ENCODE measurements at places on chromosomes 16 and 17. TPM values are rescaled to one million over a fixed set of nuclear protein-coding genes. Genes with fewer than 3 reads are reported as not detected.

Gene SLC5A11
- 0.22 TPM for total RNA-seq

Gene SLFN14
- total RNA-seq = not detected

Gene MYH13
- not detected for total RNA-seq

Gene KRTAP1-1
- not detected for total RNA-seq

Gene KRTAP9-4
- total RNA-seq = not detected

Gene ABHD15
- total RNA-seq = 5.2 TPM

Gene ADGRG3
- total RNA-seq = not detected

Gene RAB26
- total RNA-seq = 1.1 TPM

GRCh38 chr17:36813957-36814563 is 123.2 kb upstream of the LHX1 start:
- H3K27me3 ChIP-seq = peaks cover 79% of the 10 kb centered on the region
- H3K4me1 ChIP-seq = peaks cover 24% of the 10 kb centered on the region
- no peak overlapping the region for H3K4me3 ChIP-seq
- no peak for DNase-seq
- H3K36me3 ChIP-seq = no peaks in the 10 kb centered on the region

- H3K27me3 ChIP-seq = no peaks in the 10 kb centered on the region
- H3K36me3 ChIP-seq = peaks cover 28% of the 10 kb centered on the region
- no peak overlapping the region for H3K4me3 ChIP-seq
- H3K4me1 ChIP-seq = no peaks in the 10 kb centered on the region
- H3K27ac ChIP-seq = no peak overlapping the region
Observed at GRCh38 chr17:59914274-59914854, 21.4 kb downstream of the RPS6KB1 start.

- H3K27me3 ChIP-seq = no peaks in the 10 kb centered on the region
- H3K4me1 ChIP-seq = no peaks in the 10 kb centered on the region
- H3K4me3 ChIP-seq = no peak overlapping the region
Observed at GRCh38 chr17:37240381-37240780, 135.4 kb upstream of the C17orf78 start.

- no peak overlapping the region for H3K4me3 ChIP-seq
- H3K36me3 ChIP-seq = no peaks in the 10 kb centered on the region
- peak overlapping the region; percentile 89 for H3K27ac ChIP-seq
- no peak for DNase-seq
Observed at GRCh38 chr17:72514891-72515290, 394.1 kb downstream of the SOX9 start.

DNA sequence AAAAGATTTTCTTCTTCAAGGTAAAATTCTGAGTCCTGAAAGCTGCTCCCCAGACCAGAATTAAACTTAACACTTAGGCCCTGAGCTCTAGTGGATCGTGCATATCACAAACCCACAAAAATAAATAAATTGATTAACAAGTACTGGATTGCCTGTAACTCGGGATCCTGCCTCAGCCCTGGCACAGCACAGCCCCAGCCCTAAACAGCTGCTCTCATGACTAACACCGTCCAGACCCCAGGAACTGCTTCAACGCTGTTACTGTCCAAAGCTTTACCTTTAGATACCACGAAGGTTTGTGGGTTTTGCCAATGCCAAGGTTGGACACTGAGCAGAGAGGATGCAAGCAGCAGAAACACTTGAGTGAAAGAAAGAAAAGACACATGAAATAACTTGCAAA is 172.5 kb downstream of the COPRS start:
- H3K27me3 ChIP-seq = peaks cover 11% of the 10 kb centered on the region
- DNase-seq = no peak
- H3K27ac ChIP-seq = no peak overlapping the region
- no peaks in the 10 kb centered on the region for H3K36me3 ChIP-seq

GRCh38 chr17:8991514-8992285 is 26.2 kb upstream of the PIK3R5 start:
- peaks cover 5% of the 10 kb centered on the region for H3K27me3 ChIP-seq
- no peaks in the 10 kb centered on the region for H3K36me3 ChIP-seq

DNA sequence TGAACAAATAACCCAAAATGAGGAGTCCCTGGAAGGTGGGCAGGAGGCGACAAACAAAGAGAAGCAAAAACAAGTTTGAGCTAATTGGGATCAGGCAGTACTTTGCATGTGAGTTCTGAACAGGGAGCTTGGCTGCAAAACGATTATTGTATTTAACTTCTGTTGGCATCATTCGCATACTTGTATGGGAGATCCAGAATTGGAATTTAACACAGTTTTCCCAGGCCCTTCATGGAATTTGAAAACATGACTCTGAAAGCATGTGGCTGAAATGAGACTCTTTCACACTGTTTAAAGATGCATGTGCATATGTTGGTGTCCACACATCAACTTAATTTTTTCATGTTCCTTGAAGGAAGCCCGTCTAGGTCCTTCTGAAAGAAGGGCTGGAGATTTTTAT is 674.3 kb downstream of the WWOX start:
- no peak for DNase-seq
- no peak overlapping the region for H3K27ac ChIP-seq
- H3K4me1 ChIP-seq = no peaks in the 10 kb centered on the region
- no peaks in the 10 kb centered on the region for H3K36me3 ChIP-seq
- H3K4me3 ChIP-seq = no peak overlapping the region

DNA sequence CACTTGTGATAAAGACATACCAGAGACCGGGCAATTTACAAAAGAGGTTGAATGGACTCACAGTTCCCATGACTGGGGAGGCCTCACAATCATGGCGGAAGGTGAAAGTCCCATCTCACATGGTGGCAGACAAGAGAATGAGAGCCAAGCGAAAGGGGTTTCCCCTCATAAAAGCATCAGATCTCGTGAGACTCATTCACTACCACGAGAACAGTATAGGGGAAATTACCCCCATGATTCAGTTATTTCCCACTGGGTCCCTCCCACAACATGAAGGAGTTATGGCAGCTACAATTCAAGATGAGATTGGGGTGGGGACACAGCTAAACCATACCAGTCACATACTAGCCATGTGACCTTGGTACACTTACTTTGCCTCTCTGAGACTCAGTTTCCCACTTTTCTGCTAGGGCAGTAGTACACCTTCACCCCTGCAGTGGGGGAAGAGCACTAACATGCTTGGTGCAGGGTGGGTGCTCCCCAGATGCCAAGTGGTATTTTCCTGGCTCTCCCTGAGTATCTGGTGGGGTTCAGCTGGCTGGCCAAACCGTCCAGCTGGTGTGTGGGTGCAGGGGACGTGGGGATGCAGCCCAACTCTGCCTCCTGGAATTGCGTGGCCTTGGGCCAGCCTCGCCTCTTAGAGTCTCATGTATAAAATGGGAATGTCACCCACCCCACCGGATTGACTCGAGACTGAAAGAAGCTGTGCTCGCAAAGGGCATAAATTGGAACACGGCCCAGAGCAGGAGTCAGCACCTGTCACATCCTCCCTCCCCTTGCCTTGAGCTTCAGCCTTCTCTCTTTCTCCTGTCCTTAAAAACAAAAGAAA is 364.1 kb downstream of the CPPED1 start:
- H3K4me3 ChIP-seq = no peak overlapping the region
- no peak for DNase-seq
- no peaks in the 10 kb centered on the region for H3K4me1 ChIP-seq
- H3K27ac ChIP-seq = no peak overlapping the region

- no peaks in the 10 kb centered on the region for H3K27me3 ChIP-seq
- no peak overlapping the region for H3K4me3 ChIP-seq
- H3K27ac ChIP-seq = peak overlapping the region; percentile 7
- peaks cover 4% of the 10 kb centered on the region for H3K36me3 ChIP-seq
- no peak for DNase-seq
Observed at GRCh38 chr17:16129441-16130205, 85.7 kb downstream of the NCOR1 start.

DNA sequence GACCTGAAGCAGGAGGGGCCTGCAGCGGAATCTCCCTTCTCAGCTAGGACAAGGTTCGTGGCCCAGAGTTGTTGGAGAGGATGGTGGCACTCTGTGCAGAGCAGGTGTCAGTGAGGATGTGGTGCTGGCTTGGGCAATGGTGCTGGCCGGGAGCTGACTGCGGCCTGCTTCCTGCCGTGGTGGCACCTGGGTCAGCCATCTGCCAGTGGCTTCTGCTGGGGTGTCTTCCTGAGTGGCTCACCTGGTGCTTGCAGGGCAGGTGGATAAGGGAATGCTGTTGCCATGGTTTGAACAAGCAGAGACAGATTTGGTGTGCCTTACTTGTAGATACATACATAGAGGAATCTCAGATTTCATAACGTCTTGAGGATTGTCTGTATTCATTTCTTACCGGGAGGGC is 69.6 kb downstream of the SEC14L1 start:
- peaks cover 44% of the 10 kb centered on the region for H3K36me3 ChIP-seq
- no peak for DNase-seq
- no peaks in the 10 kb centered on the region for H3K4me1 ChIP-seq

DNA sequence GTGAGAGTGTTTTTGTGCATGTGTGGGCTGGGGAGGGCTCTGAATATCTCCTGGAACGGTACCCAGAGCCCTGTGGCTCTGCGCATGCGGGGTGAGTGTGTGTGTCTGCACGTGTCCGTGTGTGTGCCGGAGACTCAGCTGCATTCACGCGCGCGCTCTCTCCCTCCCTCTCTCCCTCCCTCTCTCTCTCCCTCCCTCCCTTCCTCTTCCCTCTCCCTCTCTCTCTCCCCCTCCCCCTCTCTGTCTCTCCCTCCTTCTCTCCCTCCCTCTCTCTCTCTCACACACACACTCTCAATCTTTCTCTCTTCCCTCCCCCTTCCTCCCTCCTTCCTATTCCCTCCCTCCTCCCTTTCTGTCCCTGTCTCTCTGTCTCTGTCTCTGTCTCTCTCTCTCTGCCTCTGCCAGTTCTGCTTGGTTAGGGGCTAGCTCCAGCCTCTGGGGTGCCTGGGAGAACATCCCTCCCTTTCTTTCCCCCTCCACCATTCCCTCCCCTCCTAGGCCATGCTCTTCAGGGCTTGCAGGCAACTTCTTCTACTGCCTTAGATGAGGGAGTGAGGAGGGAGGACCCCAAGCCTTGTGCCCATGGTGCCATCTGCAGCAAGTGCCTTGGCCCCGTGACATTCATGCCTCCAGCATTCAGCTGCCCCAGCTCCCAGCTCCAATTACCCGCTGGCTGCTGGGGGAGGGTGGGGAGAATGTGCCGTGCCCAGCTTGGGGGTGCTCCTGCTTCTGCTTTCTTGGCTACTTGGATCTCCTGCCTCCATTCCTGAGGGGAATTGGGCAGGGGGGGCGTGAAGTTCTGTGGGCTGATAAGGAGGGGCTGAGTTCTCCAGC is 6.4 kb downstream of the THRA start:
- H3K27me3 ChIP-seq = no peaks in the 10 kb centered on the region
- peaks cover 88% of the 10 kb centered on the region for H3K4me1 ChIP-seq
- peak overlapping the region; percentile 94 for H3K27ac ChIP-seq
- H3K4me3 ChIP-seq = peak overlapping the region; percentile 64

- peaks cover 12% of the 10 kb centered on the region for H3K27me3 ChIP-seq
- H3K4me3 ChIP-seq = no peak overlapping the region
- H3K4me1 ChIP-seq = no peaks in the 10 kb centered on the region
- H3K27ac ChIP-seq = no peak overlapping the region
- H3K36me3 ChIP-seq = no peaks in the 10 kb centered on the region
- no peak for DNase-seq
Observed at GRCh38 chr16:76653390-76654026, 376.3 kb downstream of the CNTNAP4 start.
